GM06990 (cell line): ENCODE measurements at places on chromosomes 4 and X.
A peak's percentile ranks its signal among the peaks of the same experiment; 100 is the strongest.

DNA sequence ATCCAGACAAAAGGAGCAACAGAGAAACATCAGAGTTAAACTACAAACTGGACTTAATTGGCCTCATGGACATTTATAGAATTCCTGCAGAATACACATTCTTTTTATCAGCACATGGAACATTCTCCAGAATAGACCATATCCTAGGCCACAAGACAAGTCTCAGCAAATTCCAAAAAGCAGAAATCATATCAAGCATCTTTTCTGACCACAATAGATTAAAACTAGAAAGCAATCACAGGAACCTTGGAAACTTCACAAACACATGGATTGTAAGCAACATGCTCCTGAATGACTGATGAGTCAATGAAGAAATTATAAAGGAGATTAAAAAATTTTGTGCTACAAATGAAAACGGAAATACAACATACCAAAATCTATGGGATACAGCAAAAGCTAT is 526.7 kb downstream of the PCDH7 start:
- DNase-seq, result no peak

- DNase-seq, result no peak
These were observed 30.6 kb downstream of the PCDH19 start for GRCh38 chrX:100379388-100379986.

- DNase-seq, result no peak
These were observed 59.5 kb downstream of the SEPSECS start for GRCh38 chr4:25100710-25101109.

GRCh38 chr4:818106-818921 is 7.6 kb downstream of the CPLX1 start:
- no peak for DNase-seq

- DNase-seq, result no peak
These were observed 673.6 kb upstream of the TENM3 start for GRCh38 chr4:181569553-181569952.

DNA sequence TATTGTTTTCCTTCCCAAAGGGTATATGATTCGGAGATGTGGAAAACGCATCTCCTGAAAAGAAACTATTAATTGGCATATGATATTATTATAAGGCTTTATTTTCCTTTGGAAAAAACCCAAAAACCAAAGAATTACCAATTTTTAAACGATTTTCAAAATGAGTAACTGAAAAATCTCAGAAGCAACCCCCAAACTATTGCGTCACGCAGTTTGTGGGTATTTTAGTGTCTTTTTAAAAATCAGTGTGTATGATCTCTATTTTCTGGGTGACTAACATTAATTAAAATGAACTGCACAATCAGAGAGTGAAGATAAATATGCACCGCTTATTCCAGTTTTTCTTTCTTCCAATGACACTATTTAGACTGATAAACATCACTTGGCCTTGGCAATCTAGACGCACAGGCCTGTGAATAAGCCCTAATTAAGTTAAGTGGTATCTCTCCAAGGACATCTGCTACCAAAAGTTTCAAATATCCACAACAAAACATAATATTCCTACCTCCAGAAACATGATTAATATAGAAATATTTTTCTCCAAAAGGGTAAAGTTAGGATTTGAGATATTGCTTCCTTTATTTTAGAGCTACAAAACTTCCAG is 511.5 kb upstream of the FAM241A start:
- DNase-seq, result no peak

GRCh38 chrX:154396973-154397887 is 947 bp upstream of the RPL10 start:
- peak; percentile 82 for DNase-seq

DNA sequence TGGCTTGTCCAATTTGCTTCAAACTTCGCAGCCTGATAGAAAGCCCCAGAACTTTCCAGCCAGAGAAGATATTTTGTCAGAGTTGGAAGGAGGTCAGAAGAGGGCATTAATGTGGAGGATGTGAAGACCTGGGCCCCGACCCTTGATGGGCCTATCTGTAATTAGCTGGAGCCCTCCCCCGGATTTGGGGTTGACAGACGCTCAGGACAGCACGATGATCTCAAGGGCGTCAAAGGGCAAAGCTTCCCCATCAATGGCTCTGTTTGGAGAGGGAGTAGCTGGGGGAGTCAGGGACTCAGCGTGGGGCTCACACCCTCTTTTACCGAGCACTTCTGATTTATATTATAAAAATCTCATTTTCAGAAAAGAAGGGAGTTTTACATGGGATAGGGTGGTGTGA is 59.0 kb upstream of the PPP2R3B start:
- DNase-seq, result no peak

GRCh38 chr4:113052379-113052951 is 3.0 kb downstream of the ANK2 start:
- peak; percentile 27 for DNase-seq

GRCh38 chrX:11566173-11566572 is 99.5 kb downstream of the ARHGAP6 start:
- DNase-seq, result no peak
